CD4-positive, alpha-beta T cell treated with Interleukin-15 for 4 hours (primary cell): ENCODE measurements at places on chromosomes 7 and 10.
A peak's percentile ranks its signal among the peaks of the same experiment; 100 is the strongest.

- DNase-seq = no peak
Measured at GRCh38 chr10:61785473-61786105, 115.9 kb upstream of the ARID5B start.

DNA sequence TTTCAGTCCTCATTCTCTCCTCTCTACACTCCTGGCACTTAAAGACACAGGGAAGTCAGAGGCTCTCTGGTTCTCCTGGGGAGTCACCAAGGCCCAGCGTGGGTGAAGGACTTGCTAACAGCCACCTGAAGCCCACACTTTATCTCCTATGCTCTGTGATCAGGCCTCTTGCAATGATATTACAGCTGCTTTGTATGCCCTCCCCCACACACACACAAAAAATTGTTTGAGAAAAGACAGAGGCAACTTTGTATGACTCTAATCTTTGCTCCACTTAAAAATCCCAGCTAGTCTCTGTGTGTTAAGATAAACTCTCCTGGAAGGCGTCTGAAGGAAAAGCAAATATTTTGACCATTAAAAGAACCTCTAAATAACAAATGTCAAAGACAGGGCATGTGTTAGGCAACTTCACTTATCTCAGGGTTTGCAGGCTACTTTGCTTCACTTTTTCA, 507.2 kb downstream of the TNS3 start:
- DNase-seq = no peak

GRCh38 chr10:99999319-100000108, 10.2 kb downstream of the DNMBP start:
- no peak for DNase-seq

- DNase-seq = peak; percentile 43
Measured at GRCh38 chr7:111138193-111138569, 47.3 kb downstream of the LRRN3 start.

DNA sequence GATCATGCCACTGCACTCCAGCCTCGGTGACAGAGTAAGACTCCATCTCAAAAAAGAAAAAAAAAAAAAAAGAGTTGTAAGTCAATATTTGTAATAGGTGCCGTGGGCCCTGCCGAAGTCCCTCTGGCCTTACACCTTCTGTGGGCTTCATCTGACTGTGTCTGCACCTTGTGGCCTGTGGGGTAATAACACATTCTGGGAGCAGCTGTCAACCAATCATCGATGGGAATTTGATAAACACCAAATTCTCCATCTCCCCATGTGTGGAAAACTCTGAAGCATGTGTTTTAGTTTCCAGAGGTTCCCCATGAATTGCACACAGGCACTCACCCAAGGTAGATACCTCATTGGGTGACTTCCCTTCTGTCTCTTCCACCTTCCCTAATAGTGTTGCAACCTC, 10.8 kb downstream of the ZNF394 start:
- DNase-seq = no peak

GRCh38 chr10:132987671-132988571, 45.6 kb upstream of the CFAP46 start:
- DNase-seq = no peak

DNA sequence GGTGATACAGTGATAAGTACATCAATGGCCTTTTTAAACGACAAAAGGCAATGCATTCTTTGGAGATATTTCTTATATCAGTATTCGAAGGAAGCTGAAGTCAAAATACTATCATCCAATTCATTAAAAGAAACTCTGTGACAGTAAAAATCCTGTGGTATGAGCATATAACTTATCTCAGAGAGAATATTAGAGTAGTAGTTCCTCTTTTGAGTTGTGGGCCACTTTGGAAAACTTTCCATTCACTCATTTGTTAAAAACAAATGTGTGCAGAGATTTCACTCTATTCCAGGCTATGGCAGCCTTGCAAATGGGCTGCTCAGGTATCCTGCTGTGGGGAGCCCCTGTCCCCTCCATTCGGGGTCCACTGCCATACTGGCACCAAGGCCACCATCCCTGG, 55.3 kb upstream of the ZNF438 start:
- no peak for DNase-seq

GRCh38 chr7:116062666-116063065, 32.1 kb upstream of the TFEC start:
- no peak for DNase-seq

DNA sequence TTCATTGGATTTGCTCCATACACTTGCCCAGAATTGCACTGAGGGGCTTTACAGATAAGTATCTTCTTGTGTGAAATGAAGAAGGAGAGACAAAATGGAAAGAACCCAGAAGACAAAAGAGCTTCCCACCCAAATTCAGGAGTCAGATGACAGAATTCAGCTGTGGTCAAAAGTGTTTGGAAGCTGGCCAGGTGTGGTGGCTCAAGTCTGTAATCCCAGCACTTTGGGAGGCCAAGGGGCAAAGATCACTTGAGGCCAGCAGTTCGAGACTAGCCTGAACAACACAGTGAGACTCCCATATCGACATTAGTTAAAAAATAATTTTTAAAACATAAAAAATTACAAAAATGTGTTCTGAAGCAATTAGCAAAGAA, 27.1 kb downstream of the DUSP5 start:
- DNase-seq = no peak

- no peak for DNase-seq
Measured at GRCh38 chr10:60351191-60351853, 38.4 kb downstream of the ANK3 start.

- no peak for DNase-seq
Measured at GRCh38 chr7:163971-164881, 28.1 kb upstream of the FAM20C start.

DNA sequence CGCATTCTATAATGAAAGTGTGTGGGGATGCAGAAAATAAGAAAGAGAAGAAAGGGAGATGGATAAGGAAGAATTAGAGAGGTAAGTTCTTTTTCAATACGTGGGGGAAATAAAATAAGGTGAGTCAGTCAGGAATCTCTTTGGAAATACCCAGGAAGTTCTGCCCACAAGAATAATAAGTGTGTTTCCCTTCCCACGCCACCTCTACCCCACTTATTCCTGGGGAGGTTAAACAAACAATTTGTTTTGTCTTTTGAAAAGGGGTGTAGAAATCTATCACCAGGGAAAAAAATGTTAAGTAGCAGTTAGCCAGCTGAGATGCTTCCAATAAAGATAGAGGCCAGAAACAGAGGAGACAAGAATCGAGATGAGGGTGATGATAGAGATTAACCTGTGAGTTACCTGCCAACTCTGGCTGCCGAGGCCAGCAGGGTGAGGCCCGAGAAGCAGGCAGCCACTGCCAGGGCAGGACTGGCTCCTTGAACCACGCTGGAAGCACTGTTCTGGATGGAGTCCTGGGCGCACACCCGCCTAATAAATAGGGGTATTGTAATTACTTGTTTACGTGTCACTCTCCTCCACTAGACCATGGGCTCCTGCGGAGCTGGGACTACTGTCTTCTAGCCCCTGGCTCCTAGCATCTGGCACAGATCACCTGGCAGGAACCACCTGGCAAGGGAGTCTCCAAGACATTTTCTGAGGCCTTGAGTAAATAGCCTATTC, 191.3 kb downstream of the FGFR2 start:
- no peak for DNase-seq

DNA sequence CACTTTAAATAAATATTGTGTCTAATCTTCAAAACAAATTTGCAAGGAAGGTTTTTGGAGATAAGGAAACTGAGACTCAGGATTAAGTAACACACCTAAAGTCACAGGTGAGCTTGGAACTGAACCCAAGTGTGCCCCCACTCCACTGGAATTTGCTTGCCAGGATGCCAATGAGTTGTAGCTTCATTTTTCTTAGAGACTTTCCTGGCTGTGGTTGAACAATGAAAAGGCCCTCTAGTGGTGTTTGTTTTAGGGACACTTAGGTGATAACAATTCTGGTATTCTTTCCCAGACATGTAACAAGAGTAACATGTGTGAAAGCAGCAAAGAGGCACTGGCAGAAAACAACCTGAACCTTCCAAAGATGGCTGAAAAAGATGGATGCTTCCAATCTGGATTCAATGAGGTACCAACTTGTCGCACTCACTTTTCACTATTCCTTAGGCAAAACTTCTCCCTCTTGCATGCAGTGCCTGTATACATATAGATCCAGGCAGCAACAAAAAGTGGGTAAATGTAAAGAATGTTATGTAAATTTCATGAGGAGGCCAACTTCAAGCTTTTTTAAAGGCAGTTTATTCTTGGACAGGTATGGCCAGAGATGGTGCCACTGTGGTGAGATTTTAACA, 1.5 kb downstream of the IL6 start:
- peak; percentile 13 for DNase-seq

DNA sequence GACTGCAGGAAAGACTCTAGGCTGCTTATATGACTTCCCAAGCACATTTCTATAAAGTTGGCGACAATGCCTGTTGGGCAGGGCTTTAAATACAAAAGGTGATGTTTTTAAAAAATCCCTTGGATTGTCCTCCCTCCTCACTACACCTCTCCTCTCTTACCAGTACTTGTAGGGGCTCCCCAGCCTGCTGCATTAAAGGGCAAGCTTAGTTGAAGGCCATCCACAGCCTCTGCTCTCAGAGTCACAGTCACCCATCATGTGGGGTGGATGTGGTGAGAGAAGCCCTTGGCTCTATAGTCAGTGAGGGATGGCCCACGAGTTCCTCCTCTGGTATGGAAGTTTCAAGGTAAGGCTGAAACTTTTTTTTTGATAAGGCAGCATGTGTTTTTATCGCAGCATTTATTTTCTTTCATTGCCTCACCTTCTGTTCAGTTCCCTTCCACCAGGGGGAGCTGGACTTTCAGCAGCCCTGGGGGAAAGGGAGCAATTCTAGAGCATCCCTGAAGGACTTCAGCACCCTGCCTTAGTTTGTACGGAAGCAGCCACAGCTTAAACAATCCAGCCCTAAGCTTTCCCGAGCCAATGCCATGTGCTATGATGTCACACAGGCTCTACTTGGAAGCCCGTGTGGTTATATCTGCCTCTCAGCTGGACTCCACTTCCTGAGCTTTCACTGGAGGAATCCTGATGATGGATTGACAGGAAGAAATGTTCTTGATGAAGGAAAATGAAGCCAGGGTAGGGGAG, 131.9 kb downstream of the CALCR start:
- DNase-seq = peak; percentile 30

DNA sequence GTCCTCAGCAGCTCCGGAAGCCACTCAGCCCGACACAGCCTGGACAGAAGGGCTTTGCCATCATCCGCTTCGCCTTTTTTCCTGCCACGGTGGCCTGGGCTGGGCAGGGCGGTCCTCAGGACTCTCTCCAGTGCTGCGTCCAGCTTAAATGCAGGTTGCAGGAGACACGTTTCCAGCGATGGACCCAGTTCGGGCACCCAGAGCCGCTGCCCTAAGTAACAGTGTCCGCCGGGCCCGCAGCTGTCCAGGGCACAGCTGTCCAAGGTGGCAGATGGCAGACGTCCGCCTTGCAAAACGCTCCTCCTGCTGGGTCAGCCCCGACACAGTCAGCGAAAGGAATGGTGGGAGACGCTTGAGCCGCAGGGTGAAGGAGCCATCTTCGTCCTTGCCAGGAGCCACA, 37.0 kb upstream of the FOXL3 start:
- DNase-seq = no peak
